ENCODE measurements at places on chromosomes 12 and 14.

DNA sequence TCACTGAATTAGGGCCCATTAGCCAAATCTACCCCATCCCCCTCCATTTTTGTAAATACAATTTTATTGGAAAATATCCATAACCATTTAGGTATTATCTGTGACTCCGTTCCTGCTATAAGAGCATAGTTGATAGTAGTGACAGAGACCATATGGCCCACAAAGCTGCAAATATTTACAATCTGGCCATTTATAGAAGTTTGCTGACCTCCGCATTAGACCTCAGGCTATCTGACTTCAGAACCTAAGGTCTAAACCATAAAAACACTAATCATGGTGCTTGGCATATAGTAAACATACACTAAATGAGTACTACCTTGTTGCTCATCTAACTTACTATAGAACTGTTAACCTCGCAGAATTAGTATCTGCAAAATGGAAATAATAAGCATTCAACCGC, 124.8 kb downstream of the NPAS3 start:
- no peak for ATAC-seq

- no peak for ATAC-seq
Observed at GRCh38 chr12:124597041-124597440, 29.6 kb upstream of the NCOR2 start.

- no peak for ATAC-seq
Observed at GRCh38 chr12:65533177-65533883, 254.8 kb downstream of the MSRB3 start.

- ATAC-seq, result no peak
Observed at GRCh38 chr12:30694412-30695198, 1.1 kb downstream of the IPO8 start.

DNA sequence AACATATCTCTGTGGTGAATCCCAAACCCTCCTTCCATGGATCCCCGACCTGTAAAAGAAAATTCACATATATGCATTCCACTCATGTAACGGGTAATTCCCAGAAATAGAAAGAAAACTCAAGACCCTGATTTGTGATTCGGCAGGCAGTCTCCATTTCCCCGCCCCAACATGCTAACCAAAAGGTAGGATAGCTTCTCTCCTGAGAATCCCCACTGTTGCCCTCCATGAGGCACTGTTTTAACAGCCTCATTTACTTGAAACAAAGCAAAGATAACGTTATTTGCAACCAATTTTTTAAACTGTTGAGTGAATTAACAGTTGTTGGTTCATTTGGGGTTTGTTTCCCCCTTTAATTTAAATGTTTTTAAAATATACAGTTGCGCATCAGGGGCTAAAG, 774 bp upstream of the SLC2A13 start:
- no peak for ATAC-seq

- ATAC-seq, result peak; percentile 63
Observed at GRCh38 chr12:52156757-52157565, 34.9 kb downstream of the KRT80 start.

- no peak for ATAC-seq
Observed at GRCh38 chr14:55734731-55735130, 154.7 kb downstream of the KTN1 start.

- ATAC-seq, result peak; percentile 1
Observed at GRCh38 chr14:53151523-53152183, 1.5 kb downstream of the DDHD1 start.

- ATAC-seq, result no peak
Observed at GRCh38 chr12:15180325-15180724, 40.9 kb downstream of the RERG start.

DNA sequence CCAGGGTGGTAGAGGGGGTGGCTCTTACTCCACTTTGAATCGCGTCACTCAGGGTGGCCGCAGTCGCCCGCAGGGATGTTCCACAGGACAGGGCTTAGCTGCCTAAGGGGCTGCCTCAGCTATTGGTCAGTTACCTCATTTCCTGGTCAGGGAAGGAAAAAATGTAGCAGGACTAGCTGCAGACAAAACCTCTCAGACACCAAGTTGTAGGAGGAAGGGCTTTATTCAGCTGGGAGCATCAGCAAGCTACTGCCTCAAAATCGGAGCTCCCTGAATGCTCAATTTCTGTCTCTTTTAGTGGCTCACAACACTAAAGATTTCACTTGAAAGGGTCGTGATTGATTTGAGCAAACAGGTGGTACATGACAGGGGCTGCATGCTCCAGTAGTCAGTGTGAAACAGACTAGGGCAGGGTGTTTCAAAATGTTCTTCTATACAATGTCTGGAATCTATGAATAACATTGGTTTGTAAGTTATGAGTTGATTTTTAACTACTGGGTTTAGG, 6.4 kb upstream of the CLEC6A start:
- no peak for ATAC-seq

- no peak for ATAC-seq
Observed at GRCh38 chr12:20567413-20567812, 127.7 kb upstream of the SLCO1C1 start.

DNA sequence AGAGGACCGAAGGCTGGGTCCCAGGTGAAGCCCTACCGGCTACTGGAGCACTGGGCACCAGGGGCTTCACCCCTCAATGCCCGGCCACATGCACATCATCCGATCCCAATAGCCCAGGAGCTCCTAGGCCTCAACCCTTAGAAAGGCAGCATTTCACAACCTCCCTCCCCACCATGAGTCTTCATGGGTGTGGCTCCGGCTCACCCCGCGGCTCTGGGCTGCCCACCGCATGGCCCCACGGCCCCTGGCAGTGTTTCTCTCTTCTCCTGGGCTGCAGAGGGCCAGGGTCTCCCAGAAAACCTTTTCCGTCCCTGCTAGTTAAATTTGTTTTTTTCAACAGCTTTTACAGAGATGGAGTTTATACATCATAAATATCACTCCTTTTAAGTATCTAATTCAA, 28.6 kb upstream of the DLK1 start:
- ATAC-seq, result no peak

GRCh38 chr12:19165451-19165850, 35.9 kb downstream of the PLEKHA5 start:
- no peak for ATAC-seq

GRCh38 chr12:78179346-78179745, 348.7 kb downstream of the NAV3 start:
- ATAC-seq, result no peak

- peak; percentile 29 for ATAC-seq
Observed at GRCh38 chr12:6347367-6348338, 5.8 kb upstream of the TNFRSF1A start.

All from stimulated activated memory B cell treated with anti-CD40 and anti-IgM and Interleukin-4, amounts not matched to agents 10 μg/mL and 1 μg/mL and 100 μg/mL, for 72 hours (primary cell).